ENCODE measurements at places on chromosomes 7 and 10. TPM values are rescaled to one million over a fixed set of nuclear protein-coding genes. Genes with fewer than 3 reads are reported as not detected.

DNA sequence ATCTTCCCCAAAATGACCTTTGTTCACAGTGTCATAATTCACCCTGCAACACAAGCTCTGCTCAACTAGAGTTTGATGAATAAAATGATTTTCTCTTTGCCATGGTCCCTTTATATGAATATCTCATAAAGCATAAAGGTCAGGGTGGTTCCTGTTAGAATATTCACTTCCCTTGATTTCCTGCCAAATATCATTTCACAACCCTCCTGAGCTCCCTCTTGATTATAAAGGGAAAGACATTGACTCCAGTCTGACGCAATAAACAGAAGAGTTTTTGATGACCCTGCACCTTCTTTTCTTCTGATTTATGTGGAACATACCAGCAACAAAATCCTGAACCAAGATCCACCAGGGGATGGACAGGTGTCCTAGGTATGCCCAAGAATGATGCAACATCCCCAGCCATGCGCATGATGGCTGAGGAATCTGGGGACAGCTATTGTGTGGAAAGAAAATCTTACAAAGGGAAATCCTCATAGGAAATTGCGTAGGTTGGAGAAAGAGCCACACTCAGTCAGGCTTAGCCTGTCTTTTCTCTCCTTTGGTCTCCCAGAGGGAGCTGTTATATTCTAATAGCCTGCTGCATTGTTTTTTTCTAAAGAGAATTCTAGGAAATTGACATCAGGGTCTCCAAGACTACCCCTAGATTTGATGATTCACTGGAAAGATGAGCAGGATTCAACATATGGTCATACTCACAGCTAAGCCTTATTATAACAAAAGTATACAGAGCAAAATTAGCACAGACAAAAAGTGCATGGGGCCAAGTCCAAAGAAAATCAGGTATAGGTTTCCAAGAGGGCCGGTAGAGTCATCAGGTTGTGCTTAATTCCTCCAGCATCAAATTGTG, 18.8 kb downstream of the IFIT3 start:
- no peak for DNase-seq

GRCh38 chr7:76338298-76339084, 20.3 kb downstream of the YWHAG start:
- DNase-seq, result no peak

GRCh38 chr7:70457482-70457881, 674.5 kb upstream of the GALNT17 start:
- DNase-seq, result no peak

GRCh38 chr7:8965177-8965576, 531.8 kb downstream of the NXPH1 start:
- no peak for DNase-seq

DNA sequence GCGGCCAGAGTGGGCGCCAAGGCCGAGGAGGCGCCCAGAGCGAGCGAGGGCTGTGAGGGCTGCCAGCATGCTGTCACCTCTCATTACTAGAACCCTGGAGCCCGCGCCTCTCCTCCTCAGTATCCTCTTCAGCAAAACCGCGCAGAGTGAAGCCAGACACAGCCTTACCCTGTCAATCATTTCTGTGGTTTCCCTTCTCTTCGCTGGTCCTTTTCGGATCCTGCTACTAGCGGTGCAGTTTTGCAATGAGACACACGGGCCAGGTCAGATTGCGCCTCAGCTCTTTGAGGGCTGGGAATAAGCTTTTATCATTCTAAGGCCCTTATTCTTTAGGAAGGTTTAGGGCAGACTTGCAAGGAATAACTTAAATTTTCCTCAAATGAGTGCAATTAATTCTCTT, 55.5 kb upstream of the FAM171A1 start:
- DNase-seq, result no peak

GRCh38 chr7:127896659-127897058, 134.6 kb downstream of the LRRC4 start:
- DNase-seq, result no peak

DNA sequence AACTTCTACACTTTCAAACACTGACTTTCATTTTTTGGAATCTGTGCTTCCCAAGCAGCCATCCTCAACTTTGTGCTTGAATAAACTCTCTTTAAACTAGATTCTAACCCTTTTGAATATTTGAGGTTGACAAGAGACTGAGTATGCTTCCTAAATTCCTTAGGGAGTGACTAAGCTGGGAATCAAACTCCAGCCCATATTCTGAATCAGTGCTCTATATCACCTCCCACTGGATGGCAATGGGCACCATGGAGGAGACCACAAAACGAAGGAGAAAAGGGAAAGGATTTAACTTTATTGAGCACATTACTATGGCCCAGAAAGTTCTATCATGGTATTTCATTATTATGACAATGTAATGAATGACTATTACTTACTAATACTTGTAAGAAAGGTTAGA, 17.2 kb upstream of the SLC26A4 start:
- DNase-seq, result no peak

DNA sequence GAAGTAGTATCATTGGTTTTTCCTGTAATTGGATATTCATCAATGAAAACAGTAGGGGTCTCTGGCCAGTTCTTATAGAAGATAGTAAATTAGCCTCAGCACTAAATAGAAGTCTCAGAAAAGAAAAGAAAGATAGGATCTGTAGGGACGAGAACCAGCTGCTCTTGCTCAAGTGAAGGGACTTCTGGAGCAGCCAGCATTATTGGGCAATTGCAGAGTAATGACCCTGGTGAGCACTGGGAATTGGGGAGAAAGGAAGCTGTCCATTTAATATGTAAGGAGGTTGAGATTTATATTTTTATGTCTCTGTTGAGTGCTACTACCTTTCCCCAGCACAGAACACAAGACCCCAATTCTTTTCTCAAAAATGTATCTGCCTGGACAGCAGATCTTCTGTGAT, 61.2 kb upstream of the WNT16 start:
- DNase-seq, result no peak

DNA sequence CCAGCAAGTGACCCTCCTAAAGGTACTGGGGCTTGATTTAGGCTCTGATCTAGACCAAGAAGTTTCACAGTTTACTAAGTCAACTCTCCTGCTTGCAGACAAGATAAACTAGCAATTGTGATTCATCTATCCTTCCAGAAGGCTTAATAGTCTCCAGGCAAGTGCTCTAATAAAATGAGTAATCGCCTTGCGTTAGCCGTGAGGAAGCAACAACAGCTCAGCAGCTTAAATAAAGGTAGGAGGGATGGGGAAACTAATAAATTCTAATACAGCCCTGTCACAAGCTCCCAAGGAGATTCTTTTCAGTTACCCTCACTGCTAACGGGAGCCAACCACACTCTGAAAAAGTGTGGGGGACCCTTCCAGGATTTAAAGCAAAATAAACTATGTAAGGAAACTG, 48.4 kb downstream of the FRMD4A start:
- no peak for DNase-seq

GRCh38 chr10:89478085-89478738, 57.2 kb downstream of the SLC16A12 start:
- DNase-seq, result no peak

GRCh38 chr10:5448333-5449001, 36.1 kb downstream of the NET1 start:
- DNase-seq, result no peak

- no peak for DNase-seq
Observed at GRCh38 chr7:84354866-84355265, 160.3 kb upstream of the SEMA3A start.

- DNase-seq, result no peak
Observed at GRCh38 chr7:69654381-69654780, 56.1 kb downstream of the AUTS2 start.

DNA sequence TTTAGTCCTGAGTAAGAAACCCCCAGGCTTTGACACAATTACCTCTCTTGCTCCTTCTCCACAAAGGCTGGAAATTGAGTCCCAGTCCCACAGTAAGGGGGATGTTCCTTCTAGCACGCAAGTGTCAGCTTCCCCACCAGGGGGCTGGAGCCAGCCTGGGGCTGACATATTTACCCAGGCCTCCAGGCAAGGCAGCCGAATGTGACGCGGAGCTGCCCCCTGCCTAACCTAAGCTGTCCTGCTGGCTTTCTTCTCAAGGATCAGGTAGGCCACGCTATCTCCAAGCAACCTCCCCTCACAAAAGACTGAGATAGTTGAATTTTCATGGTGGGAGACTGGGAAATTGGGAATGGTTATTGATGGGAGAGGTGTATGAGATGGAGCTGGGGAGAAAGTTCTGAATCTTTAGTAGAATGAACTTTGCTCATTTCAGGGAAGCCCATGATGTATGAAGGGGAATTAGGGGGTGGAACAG, 19.2 kb upstream of the BMPER start:
- no peak for DNase-seq

- DNase-seq, result no peak
Observed at GRCh38 chr7:127993317-127993716, 37.9 kb downstream of the LRRC4 start.

DNA sequence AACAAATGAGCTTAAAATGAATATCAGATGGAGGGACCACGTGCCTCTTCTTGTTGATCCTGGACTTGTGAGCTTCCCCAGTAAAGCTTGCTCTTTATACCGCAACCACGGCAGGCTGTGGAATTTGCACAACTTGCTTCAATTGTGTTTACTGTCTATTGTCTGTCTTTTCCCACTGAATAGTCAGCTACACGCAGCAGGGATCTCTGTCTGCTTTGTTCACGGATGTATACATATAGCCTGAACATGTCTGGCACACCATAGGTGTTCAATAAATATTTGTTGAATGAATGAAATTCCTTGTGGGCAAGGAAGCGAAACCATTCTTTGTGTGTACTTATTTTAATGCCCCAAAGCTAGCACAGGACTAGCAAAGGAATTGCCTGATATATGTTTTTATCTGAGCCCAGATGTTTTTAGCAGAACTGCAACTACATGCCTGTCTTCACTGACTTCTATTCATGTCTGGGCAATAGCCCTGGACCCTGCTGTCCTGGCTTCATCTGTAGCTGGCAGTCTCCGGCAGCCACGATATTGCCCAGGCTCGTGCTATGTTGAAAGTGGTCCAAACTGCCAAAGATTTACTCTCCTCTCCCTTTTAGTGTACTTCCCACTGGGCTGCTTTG, 29.9 kb upstream of the IFRD1 start:
- no peak for DNase-seq

The PODXL gene
- total RNA-seq, result 350 TPM

The LDB3 gene
- not detected for total RNA-seq

The PLAC9 gene
- not detected for total RNA-seq

The LAMB1 gene
- total RNA-seq, result 458 TPM

The TACC2 gene
- 39.6 TPM for total RNA-seq

The AQP1 gene
- total RNA-seq, result 0.82 TPM

The STEAP4 gene
- not detected for total RNA-seq

The UCMA gene
- not detected for total RNA-seq

The CALML3 gene
- not detected for total RNA-seq
